ENCODE measurements at places on chromosomes 16 and 17.

GRCh38 chr17:61130330-61130729 is 269.3 kb upstream of the TBX2 start:
- no peak for DNase-seq

DNA sequence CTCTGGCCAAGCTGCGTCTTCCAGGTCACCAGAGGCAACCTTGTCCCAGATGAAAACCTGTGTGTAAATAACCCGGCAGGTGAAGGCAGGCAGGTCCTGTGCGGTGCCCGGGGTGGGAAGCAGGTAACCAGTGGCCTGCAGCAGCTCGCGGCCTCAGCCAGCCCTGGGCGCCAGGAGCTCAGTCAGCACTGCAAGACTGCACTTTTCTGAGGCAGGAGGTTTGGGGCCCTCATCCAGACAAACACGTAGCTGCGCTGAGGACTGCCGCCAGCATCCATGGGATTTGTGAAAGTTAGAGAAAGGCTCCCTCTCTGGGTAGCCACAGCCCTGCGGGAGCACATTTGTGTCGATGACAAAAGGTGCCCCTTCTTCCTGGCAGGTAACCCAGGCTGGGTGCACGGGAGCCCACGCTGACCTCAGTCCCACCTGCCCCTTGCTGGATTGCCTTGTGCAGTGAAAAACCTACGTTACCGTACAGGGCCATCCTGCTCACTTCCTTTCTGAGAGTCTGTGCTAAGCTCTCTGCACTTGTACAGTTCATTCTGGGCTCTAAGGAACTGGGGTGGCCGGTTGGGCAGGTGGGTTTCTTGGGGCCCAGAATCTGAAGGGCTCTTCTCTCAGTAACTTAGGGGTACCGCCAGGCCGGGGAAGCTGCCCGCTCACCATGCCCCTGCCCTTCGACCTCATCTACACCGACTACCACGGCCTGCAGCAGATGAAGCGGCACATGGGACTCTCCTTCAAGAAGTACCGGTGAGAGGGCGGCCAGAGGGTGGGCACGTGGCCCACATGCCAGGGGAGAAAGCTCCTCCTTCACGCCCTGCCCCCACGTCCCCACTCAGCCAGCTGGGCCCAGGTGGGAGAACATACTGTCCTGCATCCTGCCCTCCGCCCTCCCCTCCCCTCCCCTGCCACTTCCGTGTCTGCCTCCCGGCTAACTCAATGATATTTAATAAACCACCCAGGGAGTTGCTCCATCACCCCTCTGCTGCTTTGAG is 56.4 kb downstream of the MGAT5B start:
- DNase-seq = no peak

DNA sequence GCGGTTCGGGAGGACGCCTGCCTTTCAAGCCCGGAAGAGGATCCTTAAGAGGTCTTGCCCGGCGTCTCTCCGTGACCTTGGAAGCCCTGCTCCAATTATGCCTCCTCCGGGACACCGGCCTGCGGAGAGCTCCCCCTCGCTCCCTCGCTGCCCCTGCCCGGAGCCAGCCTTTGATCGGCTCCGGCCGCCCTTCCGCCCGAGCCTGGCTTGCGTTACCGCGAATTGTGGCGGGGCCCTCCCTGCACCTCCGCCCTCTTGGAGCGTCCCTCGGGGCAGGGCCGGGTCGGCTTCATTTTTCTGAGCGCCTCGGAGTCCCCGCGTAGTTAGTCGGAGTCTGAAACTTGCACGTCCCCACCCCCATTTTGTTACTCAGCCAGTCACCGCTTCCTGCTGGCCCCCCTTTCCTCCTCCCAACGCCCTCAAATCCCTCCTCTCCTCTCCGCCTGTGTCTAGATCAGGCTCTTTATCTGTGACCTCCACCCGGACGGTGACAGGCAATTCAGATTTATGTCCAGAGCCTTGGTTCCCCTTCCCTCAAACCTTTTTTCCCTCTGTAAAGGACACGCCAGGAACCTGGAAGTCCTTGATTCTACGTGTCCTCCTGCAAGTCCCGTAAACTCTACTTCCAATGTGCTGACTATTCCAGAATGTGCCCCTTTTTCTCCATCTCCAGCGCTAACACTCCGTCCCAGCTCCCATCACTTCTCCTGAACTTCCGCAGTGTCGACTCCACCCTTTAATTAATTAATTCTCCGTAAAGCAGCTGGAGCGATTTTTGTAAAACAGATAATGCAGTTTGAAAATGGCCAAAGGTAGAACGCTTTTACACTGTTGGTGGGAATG is 569 bp upstream of the RABEP2 start:
- DNase-seq = peak; percentile 59

DNA sequence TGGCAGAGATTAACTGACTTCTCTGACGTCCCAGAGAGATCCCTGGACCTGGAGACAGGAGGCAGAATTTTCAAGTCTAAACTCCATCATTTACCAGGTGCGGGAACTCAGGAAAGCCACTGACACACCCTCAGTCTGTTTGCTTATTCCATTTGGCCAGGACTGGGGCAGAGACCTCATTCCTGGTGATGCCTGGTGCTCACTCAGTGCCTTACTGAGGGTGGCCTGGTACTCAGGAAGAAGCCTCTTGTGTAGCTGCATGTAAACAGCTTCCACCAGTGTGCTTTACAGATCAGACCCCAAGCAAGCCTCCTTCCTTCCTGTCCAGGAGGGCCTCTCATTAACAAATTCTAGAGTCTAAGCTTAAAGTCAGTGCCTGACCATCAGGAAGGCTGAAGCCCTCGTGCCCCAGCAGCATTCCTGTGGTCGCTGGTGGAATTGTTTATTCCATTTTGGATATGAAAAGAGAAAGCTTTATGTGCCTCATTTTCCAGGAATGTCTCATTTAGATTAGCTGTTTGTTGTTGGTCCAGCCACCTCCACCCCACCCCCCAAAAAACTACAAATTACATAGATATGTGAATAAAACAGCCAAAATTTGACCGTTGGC is 236.1 kb upstream of the CDH5 start:
- DNase-seq = no peak

DNA sequence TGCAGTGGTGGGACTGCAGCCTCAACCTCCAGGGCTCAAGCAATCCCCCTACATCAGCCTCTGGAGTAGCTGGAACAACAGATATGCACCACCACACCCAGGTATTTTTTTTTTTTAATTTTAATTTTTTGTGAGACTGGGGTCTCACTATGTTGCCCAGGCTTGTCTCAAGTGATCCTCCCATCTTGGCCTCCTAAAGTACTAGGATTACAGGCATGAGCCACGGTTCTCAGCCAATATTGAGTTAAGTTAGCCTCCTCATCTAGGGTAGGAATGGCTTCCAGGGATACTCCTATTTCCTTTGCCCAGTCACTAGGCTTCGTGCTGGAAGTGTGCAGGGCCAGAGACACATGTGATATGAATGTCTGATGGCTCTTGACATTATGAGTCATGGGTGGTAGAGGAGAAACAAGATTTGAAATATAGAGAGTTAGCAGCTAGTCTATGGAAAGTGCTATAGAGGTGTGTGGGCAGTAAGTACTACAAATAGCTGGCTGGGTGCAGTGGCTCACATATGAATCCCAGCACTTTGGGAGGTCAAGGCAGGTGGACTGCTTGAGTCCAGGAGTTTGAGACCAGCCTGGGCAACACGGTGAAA is 8.0 kb upstream of the HES7 start:
- DNase-seq = no peak

- DNase-seq = no peak
These were observed 48.6 kb downstream of the PRKCA start for GRCh38 chr17:66351033-66351432.

DNA sequence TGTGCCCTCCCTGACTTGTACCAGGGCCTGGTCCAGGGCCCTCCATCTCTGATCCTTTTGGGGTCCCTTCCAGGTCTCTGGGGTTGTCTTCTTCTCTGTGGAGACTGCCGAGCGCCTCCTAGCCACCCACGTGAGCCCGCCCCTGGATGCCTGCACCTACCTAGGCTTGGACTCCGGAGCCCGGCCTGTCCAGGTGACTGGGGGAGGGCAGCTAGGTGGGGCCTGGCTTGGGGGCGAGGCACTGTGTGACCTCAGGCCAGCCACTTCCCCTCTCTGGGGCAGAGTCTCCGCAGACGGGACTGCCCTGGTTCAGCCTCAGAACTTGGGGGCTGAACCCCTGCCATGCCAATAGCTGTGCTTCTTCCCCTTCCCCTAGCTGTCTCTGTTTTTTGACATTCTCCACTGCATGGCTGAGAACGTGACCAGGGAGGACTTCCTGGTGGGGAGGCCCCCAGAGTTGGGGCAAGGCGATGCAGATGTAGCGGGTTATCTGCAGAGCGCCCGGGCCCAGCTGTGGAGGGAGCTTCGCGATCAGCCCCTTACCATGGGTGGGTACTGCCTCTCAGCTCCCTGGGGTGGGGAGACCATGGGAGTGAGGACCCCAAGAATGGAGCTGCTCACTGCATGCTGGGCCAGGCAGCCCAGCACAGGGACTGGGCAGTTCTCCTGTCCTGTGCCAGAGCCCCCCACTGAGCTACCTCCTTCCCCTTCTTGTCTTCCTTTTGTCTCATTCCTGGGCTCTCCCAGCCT is 14.6 kb downstream of the FCSK start:
- no peak for DNase-seq

DNA sequence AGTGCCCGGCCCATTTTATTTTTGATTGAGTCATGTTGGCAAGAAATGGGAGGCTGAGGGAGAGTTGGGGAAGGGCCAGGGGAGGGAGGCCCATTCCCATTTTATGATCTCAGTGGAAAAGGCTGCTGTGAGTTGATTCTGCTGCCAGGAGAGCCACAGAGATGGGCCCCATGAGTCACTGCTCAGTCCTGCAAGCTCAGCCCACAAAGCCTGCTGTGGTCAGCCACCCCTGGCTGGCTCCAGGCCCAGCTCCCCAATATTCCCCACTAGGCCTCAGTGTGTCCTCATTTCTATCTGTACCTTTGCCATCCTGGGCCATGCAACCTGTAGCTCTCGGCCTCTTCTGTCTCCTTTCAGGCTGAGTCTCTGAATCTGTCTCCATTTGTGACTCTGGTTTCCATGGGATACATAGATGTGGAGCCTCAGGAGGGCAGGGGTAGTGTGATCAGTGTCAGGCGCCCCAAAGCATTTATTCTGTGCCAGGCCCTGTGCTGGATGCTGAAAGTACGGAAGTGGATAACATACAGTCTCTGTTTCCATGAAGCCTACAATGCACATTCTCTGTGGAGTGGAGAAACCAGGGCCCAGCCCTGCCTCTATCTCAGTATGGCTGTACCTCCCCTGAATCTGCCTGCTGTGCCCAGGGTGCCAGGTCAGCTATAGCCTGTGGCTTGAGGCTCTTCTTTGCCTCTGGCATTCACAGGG is 1.9 kb upstream of the PLEKHG4 start:
- no peak for DNase-seq

DNA sequence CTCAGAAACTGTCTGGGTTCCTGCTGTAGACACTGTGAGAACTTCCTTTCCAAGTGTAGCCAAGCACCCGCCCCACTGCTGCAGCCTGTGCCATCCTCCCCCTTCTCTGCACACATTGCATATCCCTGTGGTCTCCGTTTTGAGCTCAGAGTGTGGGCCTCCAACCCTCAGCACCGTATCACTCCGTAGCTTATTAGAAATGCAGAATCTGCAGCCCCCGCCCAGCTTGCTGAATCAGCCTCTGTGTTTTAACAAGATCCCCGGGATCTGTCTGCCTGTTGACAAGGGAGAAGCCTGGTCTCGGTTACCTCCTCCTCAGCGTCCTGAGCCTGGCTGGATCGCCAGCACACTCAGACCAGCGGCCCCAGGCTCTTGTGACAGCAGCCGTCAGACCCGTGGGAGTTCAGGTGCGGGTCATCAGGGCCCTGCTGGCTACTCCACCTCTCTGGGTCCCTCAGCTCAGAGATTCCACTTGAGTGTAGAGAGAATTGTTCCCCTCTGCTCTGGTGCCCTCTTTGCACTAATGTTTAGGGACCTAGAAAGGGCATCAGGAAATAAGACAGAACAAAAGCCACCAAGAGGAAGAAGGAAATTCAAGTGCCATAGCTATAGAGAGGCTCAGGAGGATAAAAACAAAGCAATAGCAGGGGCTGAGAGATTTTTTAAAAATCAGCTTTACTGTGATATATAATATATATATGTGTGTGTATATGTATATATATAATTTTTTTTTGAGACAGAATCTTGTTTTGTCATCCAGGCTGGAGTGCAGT is 92.3 kb downstream of the PITPNC1 start:
- peak; percentile 34 for DNase-seq

GRCh38 chr16:58882292-58882691 is 148.2 kb upstream of the GOT2 start:
- DNase-seq = no peak

DNA sequence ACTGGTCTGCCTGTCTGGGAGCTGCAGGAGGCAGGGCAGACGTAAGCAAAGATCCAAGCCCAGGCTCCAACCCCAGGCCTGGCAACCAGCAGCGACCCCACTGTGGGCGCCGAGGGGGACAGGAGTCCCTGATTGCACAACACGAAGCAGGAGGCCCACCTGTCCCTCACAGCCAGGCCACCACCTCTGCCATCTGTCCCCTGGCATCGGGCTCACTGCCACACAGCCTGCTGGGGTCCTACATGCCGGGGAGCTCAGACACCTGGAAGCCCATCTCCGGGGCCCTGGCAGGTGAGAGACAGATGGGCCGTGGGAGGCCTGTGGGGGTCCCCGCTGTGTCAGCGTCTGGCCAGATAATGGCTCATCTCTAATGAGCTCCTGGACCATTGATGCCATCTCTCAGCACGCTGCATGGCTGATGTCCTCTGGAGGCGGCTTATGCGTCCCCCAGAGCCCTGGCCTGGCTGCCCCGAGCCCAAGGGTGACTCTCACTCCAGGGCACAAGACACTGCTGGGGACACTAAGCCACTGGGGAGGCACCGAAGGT is 11.3 kb upstream of the RASD1 start:
- no peak for DNase-seq

GRCh38 chr16:28846933-28847273 is 755 bp upstream of the TUFM start:
- no peak for DNase-seq

DNA sequence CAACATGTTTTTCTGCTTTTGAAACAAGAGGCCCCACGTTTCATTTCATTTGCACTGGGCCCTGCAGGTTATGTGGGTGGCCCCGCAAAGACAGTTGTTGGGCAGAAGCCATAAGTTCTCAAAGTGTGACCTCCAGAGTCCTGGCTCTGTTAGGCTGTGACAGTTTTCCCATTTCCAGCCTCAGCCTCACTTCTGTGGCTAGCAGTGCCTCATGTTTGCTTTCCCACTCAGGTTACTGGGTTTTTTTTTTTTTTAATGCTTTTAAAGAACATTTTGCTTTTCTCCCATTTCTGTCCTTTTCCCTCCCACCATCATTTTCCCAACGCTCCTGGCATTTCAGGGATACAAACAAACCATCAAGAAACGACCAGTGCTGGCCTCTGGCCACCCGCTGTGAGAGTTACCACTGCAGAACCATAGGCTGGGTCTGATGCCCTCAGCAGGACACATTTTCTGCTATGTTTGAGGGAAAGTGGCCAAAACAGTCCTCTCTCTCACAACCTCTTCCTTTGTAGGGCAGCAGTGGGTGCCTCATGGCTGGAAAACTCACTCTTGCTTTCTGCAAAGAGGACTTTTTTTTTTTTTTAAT is 159.0 kb upstream of the MPHOSPH6 start:
- DNase-seq = no peak
